ENCODE measurements at places on chromosomes 4 and X.

GRCh38 chr4:118801895-118802575, 33.9 kb downstream of the SEC24D start:
- H3K27me3 ChIP-seq, result no peaks in the 10 kb centered on the region
- peaks cover 32% of the 10 kb centered on the region for H3K36me3 ChIP-seq
- H3K4me3 ChIP-seq, result no peak overlapping the region

DNA sequence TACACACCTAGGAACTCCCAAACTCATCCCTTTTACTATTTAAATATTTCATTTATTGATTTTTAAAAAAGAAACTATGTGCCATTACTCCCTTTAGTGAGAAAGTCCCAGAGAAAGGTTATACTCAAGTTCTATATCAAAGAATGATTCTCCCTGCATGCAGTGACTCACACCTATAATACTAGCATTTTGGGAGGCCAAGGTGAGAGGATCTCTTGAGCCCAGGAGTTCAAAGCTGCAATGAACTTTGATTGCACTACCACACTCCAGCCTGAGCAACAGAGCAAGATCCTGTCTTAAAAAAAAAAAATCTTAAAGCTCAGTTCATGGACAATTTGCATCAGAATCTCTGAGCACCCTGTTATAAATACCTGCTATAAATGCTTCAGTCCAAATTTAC, 9.2 kb upstream of the RBPJ start:
- DNase-seq, result no peak
- H3K4me3 ChIP-seq, result no peak overlapping the region
- no peaks in the 10 kb centered on the region for H3K4me1 ChIP-seq
- H3K27ac ChIP-seq, result no peak overlapping the region
- H3K36me3 ChIP-seq, result no peaks in the 10 kb centered on the region

DNA sequence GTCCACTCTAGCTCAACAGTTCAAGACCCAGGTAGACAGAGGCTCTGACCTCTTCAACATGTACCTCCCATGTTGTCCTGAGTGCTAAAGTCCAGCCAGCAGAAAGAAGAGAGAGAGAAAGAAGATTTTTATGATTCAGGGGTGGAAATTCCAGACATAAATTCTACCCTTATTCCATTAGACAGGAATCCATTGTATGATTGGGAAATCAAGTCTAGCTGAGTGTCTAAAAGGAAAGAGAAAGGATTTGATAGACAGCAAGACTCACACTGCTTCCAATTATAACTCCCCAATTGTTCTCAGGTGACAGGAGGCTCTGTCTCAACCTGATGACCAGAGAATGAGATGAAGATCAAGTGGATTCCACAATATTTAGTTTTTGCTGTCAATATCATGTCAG, 27.9 kb upstream of the PGM2 start:
- H3K27me3 ChIP-seq, result no peaks in the 10 kb centered on the region
- no peak overlapping the region for H3K27ac ChIP-seq
- no peak overlapping the region for H3K4me3 ChIP-seq
- no peak for DNase-seq
- no peaks in the 10 kb centered on the region for H3K36me3 ChIP-seq
- H3K4me1 ChIP-seq, result no peaks in the 10 kb centered on the region

- peaks cover 2% of the 10 kb centered on the region for H3K4me1 ChIP-seq
- H3K4me3 ChIP-seq, result no peak overlapping the region
- no peaks in the 10 kb centered on the region for H3K36me3 ChIP-seq
Observed at GRCh38 chr4:99029852-99030251, 34.3 kb downstream of the METAP1 start.

DNA sequence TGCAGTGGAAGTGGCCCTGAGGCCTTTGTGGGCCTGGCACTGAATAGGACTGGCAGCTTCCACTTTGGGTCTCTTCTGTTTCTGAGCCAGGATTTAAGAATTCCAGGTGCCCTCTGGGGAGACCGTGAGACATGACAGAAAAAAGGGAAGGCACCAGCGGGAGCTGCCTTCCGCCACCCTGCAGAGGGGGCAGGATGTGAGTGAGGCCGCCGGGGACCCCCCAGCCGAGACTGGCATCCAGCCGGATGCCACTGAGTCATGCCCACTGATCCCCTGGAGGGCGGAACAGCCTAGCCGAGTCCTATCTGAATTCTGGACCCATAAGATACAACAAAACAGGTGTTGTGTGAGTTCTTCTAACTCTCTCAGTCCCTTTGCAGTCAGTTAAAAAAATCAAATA, 41.3 kb downstream of the C4orf50 start:
- H3K4me1 ChIP-seq, result no peaks in the 10 kb centered on the region
- no peaks in the 10 kb centered on the region for H3K36me3 ChIP-seq
- no peak for DNase-seq
- H3K27me3 ChIP-seq, result peaks cover 58% of the 10 kb centered on the region
- no peak overlapping the region for H3K27ac ChIP-seq
- H3K4me3 ChIP-seq, result no peak overlapping the region

DNA sequence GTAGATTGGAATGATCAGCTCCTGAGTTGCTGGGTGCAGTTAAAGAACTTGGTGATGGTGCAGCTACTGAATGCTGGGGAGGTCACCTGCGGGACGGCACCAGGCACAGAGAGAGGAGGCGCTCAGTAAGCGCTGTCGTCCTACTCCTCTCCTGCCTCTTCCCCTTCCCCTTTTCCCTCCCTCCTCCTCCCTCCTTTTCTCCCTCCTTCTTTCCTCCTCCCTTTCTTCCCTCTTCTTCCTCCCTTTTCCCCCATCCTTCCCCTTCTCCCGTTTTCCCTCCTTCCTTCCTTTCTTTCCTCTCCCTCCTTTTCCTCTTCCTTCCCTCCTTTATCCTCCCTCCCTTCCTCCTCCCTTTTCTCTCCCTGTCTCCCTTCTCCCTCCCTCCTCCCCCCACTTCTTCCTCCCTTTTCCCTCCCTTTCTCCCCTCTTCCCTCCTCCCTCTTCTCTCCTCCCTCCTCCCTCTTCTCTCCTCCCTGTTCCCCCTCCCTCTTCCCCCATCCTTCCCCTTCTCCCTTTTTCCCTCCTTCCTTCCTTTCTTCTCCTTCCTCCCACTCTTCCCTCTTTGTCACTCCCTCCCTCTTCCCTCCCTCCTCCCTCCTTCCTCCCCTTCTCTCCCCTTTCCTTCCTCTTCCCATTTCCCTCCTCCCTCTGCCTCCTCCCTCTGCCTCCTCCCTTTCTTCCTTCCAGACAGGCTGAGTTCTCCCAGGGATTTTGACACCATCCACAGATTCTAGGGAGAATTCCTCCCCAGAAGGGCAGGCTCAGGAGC, 87.9 kb upstream of the PSAPL1 start:
- no peak overlapping the region for H3K27ac ChIP-seq
- DNase-seq, result no peak
- H3K4me3 ChIP-seq, result no peak overlapping the region

- no peak overlapping the region for H3K4me3 ChIP-seq
- DNase-seq, result no peak
- H3K27me3 ChIP-seq, result peaks cover 24% of the 10 kb centered on the region
- H3K27ac ChIP-seq, result no peak overlapping the region
- no peaks in the 10 kb centered on the region for H3K4me1 ChIP-seq
- no peaks in the 10 kb centered on the region for H3K36me3 ChIP-seq
Observed at GRCh38 chrX:132015875-132016274, 7.2 kb upstream of the STK26 start.

DNA sequence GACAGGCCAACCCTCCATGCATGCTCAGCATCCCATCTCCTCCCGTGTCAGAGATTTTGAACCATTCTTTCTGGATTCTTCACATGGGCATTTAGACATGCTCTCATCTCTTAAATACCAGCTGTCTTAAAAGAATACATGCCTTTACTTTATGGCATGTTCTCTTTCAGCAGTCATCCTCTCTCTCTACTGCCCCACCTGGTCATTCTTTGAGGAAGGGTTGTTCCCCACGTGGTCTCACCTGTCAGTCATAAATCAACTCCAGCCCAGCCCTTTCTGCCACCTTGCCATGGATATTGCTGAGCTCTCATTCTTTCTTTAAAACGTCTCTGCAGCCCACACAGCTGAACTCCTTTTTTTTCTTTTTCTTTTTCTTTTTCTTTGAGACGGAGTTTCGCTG, 111.3 kb downstream of the ARHGAP10 start:
- H3K27ac ChIP-seq, result no peak overlapping the region
- H3K36me3 ChIP-seq, result no peaks in the 10 kb centered on the region
- peaks cover under 1% of the 10 kb centered on the region for H3K4me1 ChIP-seq
- no peak for DNase-seq
- H3K27me3 ChIP-seq, result no peaks in the 10 kb centered on the region

DNA sequence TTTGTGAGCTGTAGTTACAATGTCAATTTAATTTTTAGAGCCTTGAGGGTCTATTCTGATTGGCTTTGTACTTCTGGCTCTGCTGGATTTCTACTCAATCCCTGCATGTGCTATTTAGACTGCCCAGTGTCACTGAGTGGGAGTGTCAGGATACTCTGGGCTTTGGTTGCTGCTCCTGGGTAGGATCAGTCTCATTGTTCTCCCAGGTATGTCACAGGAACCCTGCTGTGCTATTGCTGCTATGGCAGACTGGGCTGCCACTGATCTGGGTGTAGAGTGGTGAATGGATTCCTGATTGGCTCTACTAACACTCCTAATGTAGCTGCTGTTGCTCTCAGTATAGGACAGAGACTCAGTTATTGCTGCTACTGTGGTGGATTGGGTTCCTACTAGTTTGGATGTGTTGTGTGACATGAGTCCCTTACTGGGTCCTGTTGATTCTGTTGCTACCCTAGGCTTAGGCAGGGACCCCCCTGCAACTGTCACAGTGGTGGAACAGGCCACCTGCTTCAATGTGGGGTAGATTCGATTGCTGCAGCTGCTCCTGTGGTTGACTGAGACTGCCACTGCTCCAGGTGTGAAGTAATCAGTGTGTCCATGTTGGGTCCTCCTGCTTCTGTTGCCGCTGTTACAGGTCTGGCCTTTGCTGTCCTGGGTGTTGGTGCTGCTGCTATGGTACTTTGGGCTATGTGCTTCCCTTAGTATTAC, 707.8 kb upstream of the AMOT start:
- no peaks in the 10 kb centered on the region for H3K4me1 ChIP-seq
- no peak overlapping the region for H3K27ac ChIP-seq
- no peak for DNase-seq
- no peaks in the 10 kb centered on the region for H3K27me3 ChIP-seq
- no peak overlapping the region for H3K4me3 ChIP-seq
- H3K36me3 ChIP-seq, result no peaks in the 10 kb centered on the region

GRCh38 chr4:58113126-58113525, 1002.9 kb upstream of the IGFBP7 start:
- H3K4me3 ChIP-seq, result no peak overlapping the region
- H3K27me3 ChIP-seq, result no peaks in the 10 kb centered on the region
- H3K4me1 ChIP-seq, result no peaks in the 10 kb centered on the region
- no peak for DNase-seq
